ENCODE measurements at places on chromosomes 5 and 9. TPM values are rescaled to one million over a fixed set of nuclear protein-coding genes. Genes with fewer than 3 reads are reported as not detected.

Gene C9orf152
- not detected for total RNA-seq

Gene PCDHA12
- total RNA-seq = not detected

Gene FAM221B
- total RNA-seq = not detected

Gene RPS14
- 3,454 TPM for total RNA-seq

Gene SPINK4
- not detected for total RNA-seq

Gene ENTPD2
- not detected for total RNA-seq

Gene FOXD4L4
- not detected for total RNA-seq

Gene FSD1L
- 1.5 TPM for total RNA-seq

Gene LCNL1
- not detected for total RNA-seq

Gene GPRIN1
- 36.8 TPM for total RNA-seq

Gene RAB3C
- total RNA-seq = not detected

Gene PCDHAC1
- total RNA-seq = 0.09 TPM

Gene BNC2
- 0.12 TPM for total RNA-seq

Gene PRKAA1
- total RNA-seq = 83.2 TPM

Gene GLIPR2
- 25.7 TPM for total RNA-seq

Gene IFNB1
- not detected for total RNA-seq

Gene CCDC183
- total RNA-seq = not detected

Gene GKAP1
- total RNA-seq = 0.14 TPM

Gene GTF2H2
- total RNA-seq = 30.3 TPM

Gene SPINK13
- 0.14 TPM for total RNA-seq

Gene PRDM9
- total RNA-seq = not detected

Gene BTNL8
- not detected for total RNA-seq

Gene IL3
- total RNA-seq = not detected

Gene PRUNE2
- not detected for total RNA-seq

Gene SV2C
- not detected for total RNA-seq

Gene SLC46A2
- total RNA-seq = not detected

Gene CTXN3
- total RNA-seq = not detected

Gene FOXD4L5
- total RNA-seq = not detected
